ENCODE measurements at places on chromosomes 12 and 14.

DNA sequence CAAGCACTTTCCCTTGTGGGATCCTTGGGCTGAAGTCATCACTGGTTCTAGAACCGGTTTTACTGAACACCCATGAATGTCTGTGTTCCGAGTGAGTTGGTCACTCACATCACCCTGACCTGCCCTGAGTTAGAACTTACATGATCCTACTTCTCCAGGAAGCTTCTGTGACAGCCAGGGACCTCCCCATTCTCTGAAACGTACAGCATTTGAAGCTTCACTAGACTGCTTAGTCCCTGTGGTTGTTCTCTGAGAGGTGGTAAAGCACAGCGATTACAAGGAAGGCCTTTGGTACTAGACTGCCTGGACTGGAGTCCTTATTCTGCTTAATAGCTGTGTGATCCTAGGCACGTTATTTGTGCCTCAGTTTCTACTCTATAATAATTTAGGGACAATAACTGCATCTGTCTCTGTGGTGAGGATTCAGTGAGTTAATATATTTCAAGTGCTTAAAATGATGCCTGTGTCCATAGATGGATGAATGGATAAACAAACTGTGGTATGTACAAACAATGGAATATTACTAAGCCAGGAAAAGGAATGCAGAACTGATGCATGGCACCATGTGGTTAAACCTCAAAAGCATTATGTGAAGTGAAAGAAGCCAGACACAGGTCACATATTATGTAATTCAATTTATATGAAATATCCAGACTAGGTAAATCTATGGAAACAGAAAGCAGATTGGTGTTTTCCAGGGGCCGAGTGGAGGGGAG lies 54.7 kb upstream of the DDX11 start:
- DNase-seq: no peak

DNA sequence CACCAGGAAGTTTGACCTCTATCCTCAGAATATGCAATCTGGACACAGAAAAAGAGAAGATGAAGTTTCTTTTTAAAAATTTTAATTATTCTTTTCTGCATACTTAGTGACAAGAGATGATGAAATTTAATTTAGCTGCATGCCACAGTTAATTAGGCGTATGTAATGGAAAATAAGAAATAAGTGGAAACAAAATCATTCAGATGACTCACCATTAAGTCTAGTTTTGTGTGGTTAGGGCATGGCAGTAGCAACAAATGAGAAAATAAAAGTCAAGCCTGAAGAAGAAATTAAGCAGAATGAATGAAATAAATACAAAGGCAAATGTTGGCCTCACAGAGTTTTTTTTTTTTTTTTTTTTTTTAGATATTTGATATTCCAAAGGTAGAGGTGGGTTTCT lies 30.9 kb upstream of the KLRD1 start:
- DNase-seq: no peak

DNA sequence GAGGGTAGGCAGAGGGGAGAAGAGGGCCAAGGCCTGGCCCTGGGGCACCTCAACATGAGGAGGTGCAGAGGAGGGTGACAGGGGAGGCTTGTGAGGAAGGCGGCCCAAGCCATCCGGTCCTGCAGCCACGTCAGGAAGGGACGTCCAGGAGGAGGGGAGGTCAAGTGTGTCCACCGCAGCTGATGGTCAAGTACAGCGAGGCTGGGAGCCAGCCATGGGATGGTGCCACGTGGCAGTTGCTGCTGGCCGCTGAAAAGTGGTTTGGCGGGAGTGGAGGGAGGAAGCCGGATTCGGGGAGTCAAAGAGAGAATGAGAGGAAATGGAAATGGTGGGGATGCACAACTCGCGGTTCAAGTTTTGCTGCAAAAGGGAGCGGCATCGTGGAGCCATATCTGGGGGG lies 41.2 kb downstream of the PRIMA1 start:
- no peak for DNase-seq

- no peak for DNase-seq
Observed at GRCh38 chr14:75784314-75784686, 123.3 kb downstream of the TTLL5 start.

GRCh38 chr14:105046891-105047282 lies 18.3 kb downstream of the GPR132 start:
- no peak for DNase-seq

GRCh38 chr12:103908877-103909276 lies 21.3 kb upstream of the HSP90B1 start:
- DNase-seq: no peak

DNA sequence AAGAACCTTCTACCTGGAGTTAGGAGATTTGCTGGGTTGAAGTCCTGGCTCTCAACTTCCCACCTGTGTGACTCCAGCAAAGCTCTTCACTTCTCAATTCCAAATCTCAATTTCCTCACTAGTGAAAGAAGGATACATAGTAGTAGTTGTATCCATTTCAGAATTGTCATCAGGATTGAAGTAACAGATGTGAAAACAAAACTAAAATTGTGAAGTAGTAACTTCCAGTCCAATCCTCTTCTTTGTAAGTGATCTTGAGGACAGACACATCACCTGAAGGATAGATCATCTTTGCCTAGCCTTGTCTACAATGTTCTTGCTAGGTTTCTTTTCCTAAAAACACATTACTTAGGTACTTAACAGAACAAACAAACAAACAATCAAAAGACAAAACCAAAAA lies 1.2 kb upstream of the LRRK2 start:
- DNase-seq: no peak

- no peak for DNase-seq
Observed at GRCh38 chr12:76704693-76705092, 59.2 kb upstream of the ZDHHC17 start.

- no peak for DNase-seq
Observed at GRCh38 chr14:102589761-102590290, 2.6 kb upstream of the RCOR1 start.

DNA sequence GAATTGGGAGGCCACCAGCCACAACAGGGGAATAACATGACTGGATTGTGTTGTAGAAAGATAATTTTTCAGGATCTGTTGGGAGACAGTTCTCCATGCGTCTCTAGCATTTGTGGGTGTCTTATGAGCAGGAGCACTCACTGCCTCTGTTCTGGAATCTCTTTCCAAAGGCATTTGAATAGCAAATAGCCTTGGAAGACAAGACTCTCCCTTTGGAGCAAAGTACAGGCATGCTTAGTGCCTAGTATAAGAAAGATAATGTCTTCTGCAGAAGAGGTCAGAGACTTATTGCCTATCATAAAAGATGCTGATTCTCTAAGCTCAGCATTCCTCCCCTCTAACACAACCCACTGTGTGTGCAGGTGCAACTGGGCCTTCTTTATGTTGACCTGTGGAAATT lies 58.3 kb downstream of the VCPKMT start:
- DNase-seq: no peak

DNA sequence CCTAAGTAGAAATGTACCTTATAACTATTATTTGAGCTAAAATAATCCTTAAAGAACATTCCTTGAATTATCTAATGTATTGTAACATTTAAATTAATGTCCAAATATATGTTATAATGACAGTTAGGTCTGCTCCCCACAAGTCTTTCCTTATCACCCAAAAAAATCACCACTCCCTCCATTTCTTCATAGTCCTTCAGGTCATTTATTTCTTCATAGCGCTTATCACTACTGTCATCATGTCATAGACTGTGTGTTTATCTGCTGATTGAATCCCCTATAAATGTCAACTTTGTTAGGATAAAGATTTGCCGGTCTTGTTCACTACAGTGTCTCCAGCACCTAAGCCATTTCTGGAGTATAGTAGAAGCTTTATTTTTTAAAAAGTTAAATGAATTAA lies 12.0 kb downstream of the LUM start:
- no peak for DNase-seq

- no peak for DNase-seq
Observed at GRCh38 chr14:35147186-35147585, 24.8 kb downstream of the PRORP start.

- no peak for DNase-seq
Observed at GRCh38 chr12:110234331-110234751, 46.7 kb upstream of the ATP2A2 start.

- no peak for DNase-seq
Observed at GRCh38 chr12:3089588-3089987, 12.4 kb downstream of the TSPAN9 start.

- DNase-seq: peak; percentile 65
Observed at GRCh38 chr12:48788854-48789775, at the start of gene ADCY6. TSS of gene ADCY6 (minus strand) at chr12:48789089. CDS start at chr12:48783434, 5,655 bp downstream.

DNA sequence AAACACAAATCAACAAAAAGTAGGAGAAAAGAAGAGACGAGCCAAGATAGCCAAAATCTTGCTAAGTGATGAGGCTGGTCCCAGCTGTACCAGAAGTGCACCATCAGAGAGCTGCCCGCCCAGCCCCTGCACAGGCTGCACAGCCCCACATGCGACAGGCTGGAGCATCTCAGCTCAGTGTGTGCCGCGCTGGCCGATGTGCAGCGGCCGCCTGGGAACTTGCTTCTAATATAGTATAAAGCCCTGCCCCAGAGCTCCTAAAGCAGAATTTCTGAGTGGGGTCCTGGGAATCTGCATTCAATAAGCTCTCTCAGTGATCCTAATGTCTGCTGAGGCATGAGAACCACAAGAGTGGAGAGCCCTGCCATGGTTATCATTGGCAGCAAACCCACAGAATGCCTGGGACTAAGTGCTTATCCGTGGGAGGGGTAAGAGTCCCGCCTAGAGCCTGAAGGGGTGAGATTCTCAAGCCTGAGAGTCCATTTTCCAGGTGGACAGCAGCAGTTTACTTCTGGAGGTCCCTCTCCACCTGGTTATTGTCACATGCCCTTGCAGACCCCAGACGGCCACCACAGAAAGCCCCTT lies 171.6 kb downstream of the DPF3 start:
- no peak for DNase-seq

DNA sequence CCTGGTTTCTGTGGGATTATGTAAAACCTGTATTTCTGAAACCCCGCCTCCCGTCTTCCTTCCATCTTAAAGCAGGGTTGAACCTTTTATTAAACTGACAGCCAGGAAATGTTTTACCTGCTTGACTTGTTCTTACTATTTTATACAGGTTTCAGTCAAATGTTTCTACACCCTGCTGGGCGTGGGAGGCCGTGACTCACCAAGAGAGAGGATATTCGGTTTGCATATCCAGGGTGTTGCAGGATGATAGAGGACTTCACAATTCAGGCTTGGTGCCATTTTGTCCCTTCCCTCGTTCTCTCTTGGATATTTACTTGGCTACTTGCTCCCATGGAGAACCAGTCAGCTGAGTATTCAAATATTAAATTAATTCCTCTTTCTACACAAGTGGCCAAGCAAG lies 69.7 kb downstream of the ARF6 start:
- DNase-seq: no peak

GRCh38 chr12:64526859-64527258 lies 74.9 kb downstream of the TBK1 start:
- peak; percentile 35 for DNase-seq

GRCh38 chr14:34051966-34052657 lies 101.2 kb upstream of the EGLN3 start:
- DNase-seq: no peak

DNA sequence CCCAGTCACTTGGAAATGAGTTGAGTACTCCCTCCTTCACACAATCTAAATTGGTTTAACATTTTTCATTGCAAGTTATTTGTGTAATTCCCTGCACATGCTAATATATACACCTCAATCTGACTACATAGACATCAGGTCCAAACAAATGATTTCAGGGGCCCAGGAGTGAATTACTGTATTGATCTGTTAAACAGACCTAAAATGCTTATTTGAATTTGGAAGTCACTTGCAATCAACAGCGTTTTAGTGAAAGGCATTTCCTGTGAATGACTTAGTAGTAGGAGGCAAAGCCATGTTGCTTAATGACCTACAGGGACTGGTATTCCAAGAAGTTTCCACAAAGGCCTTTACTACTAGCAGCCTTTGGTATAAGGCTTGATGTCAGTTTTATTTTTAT lies 22.6 kb upstream of the SLC15A5 start:
- DNase-seq: no peak

DNA sequence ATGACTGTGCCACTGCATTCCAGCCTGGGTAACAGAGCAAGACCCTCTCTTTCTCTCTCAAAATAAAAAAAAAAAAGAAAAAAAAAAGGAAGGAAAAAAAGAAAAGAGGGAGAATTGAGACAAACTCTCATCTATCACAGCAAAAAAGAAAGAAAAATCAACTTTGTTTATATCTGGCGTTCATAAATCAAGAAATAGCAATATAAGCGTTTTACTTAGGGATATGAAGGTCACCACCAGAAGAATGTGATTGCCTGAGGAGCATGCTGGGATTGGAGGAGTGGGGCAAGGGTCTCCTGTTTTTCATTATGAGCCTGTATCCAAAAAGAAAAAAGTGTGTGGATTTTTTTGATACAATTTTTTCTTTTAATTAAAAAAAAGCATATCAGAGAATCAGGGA lies 78.4 kb downstream of the HECTD4 start:
- DNase-seq: no peak

GRCh38 chr14:40476005-40476404 lies 1043.8 kb upstream of the FBXO33 start:
- DNase-seq: no peak

- DNase-seq: no peak
Observed at GRCh38 chr14:41299924-41300323, 306.8 kb upstream of the LRFN5 start.

GRCh38 chr12:98439471-98439951 lies 75.9 kb upstream of the TMPO start:
- no peak for DNase-seq

DNA sequence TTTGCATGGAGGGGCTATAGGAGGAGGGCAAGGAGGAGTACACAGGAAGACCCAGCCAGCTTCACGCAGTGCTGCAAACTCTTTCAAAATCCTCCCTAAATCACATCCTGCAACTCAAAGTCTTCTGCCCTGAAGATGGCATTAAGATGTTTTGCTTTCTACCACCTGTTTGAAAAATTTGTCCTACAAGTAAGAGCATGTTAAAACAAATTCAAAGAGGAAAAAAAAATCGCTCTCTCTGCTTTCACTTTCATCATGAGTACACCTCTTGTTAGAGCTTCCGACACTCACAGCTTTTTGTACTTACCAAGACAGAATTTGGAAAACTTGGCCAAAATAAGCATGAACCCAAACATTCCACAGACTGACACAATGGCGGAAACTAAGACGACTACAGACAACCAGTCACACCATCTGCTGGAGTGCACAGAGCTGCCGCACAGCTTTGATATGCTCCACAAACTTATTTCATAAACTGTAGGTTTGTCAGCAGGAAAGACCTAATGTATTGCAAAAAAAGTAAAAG lies 21.3 kb downstream of the GCH1 start:
- no peak for DNase-seq

GRCh38 chr12:56634242-56634836 lies 4.2 kb upstream of the BAZ2A start:
- no peak for DNase-seq

GRCh38 chr12:5565933-5566599 lies 134.2 kb downstream of the NTF3 start:
- no peak for DNase-seq

GRCh38 chr14:81990312-81990761 lies 456.7 kb upstream of the SEL1L start:
- DNase-seq: peak; percentile 36

GRCh38 chr14:87407344-87407743 lies 585.6 kb downstream of the GALC start:
- DNase-seq: no peak

DNA sequence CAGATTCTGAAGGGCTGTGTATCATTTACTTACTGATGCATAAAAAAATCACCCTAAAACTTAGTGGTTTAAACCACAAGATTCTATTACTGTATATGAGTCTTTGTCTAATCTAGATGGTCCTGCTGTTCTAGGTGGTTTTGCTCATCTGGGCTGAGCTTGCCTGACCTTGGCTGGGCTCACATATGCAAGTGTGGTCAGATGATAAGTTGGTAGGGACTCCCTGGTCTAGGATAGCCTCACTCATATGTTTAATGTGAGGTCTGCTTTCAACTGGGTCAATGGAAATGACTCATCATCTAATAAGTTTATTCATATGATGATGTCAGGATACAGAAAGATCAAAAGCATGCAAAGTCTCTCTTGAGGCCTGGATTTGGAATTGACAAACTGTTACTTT lies 887.8 kb downstream of the TRHDE start:
- DNase-seq: no peak

Measured in BE2C (cell line).